Coronary artery (tissue), 2 donors: ENCODE measurements at places on chromosomes 1 and 21.

- DNase-seq = no peak
Observed at GRCh38 chr1:79845936-79846335, 839.4 kb upstream of the ADGRL4 start.

- DNase-seq = no peak
Observed at GRCh38 chr1:109642626-109643025, 13.3 kb upstream of the GSTM4 start.

DNA sequence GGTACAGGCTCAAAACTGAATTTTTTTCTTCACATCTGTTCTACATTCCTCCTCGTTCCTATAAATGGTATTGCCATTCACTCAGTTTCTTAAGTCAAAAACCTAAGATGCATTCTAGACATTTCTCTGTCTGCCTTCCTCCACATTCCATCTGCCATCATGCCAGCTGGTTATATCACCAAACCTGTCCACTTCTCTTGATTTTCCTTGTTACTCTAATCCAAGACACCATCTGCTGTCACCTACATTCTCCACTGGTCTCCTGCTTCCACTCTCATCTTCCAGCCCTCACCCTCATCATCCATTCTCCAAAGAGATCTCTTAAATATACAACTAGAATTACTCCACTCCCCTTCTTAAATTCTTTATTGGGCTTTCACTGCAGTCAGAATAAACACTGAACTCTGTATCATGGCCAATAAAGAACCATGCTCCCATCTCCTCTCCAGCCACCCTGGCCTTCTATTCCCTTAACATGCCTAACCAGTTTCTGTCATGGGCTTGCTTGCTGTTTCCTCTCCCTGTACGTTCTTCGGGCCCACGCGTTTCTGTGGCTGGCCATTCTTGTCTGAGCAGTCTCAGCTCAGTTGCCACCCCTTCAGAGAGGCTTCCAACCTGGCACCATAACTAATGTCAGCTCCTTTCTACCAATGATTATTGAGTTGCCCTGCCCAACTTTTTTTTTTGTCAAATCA, 278.3 kb downstream of the ST6GALNAC3 start:
- DNase-seq = no peak

GRCh38 chr1:183622013-183622412, 13.6 kb downstream of the ARPC5 start:
- no peak for DNase-seq

- no peak for DNase-seq
Observed at GRCh38 chr1:63883494-63884235, 109.8 kb downstream of the ROR1 start.

- DNase-seq = no peak
Observed at GRCh38 chr1:235108876-235109275, 19.8 kb downstream of the TOMM20 start.

DNA sequence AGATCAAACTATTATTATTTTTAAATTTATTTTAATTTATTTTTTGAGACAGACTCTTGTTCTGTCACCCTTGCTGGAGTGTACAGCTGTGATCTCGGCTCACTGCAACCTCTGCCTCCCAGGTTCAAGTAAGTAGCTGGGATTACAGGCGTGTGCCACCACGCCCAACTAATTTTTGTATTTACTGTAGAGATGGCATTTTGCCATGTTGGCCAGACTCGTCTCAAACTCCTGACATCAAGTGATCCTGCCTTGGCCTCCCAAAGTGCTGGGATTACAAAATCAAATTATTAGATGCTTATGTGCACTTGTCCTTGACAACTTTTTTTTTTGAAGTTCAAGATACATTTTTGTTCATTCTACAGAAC, 15.4 kb downstream of the LIN9 start:
- DNase-seq = no peak

DNA sequence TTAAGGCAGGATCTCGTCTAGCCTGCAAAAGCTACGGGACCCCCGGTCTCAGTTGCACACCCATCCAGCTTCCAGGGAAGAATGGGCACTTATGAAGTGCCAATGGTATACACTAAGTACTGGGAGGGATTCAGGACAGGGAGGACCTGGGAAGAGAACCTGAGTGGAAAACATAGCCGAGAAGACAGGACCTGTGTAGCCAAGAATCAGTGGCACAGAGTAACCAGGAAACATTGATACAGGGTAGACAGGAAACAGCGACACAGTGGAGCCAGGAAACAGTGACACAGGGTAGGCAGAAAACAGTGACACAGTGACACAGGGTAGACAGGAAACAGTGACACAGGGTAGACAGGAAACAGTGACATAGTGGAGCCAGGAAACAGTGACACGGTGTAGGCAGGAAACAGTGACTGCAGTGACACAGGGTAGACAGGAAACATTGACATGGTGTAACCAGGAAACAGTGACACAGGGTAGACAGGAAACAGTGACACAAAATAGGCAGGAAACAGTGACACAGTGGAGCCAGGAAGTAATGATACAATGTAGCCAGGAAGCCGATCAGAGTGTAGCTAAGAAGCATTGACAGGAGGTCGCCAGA, 138.0 kb upstream of the ARHGEF16 start:
- no peak for DNase-seq

DNA sequence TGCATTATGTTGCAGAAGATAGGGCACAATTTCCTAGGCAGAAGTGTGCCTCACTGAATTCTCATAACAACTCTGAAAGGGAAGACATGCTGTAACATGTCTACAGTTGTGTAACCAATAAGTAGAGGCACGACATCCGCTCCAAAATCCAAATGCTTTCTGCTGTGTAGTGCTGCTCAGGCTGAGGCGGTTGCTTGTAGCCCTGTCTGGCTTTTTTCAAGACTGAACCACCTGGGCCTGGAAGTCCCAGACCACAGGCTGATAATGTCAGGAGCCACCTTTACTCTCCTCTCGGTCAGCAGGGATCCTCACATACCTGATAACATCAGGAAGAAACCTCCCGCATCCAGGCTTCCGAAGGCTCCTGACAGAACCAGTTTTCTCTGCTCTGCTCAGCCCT, 10.9 kb downstream of the AKNAD1 start:
- DNase-seq = no peak
